Spinal cord (tissue), 10 donors: ENCODE measurements at places on chromosomes 6 and 20.
A peak's percentile ranks its signal among the peaks of the same experiment; 100 is the strongest.

DNA sequence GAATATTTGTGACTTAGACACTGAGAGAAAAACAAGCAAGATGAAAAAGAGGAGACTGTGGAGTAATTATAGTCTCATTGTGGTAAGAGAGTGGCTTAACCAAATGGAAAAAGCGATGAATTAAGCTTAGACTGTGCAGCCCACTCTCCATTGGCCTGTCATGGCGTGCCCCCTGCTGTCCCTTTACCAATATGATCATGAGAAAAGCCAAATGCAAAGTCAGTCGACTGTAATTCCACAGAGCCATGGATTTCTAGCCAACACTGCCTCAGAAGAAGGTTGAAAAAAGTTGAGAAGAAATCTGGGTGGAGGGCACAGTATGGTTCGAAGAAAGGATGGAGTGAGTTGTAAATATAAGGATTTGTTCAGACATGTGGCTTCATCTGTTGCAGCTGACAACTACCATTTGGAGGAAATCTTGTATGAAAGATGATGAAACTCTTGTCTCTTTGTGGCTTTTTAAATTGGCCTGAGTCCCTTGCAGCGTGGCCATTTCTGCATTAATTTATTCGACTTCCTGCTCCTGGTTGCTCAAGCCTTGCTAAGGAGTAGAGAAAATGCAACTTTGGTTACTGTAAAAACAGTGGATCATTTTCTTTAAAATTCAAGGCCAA is 251.4 kb downstream of the DOK5 start:
- DNase-seq: no peak

- DNase-seq: no peak
Observed at GRCh38 chr6:100484474-100484873, 19.8 kb upstream of the SIM1 start.

- DNase-seq: no peak
Observed at GRCh38 chr20:57698116-57698866, 11.5 kb downstream of the PMEPA1 start.

GRCh38 chr6:132811276-132811675 is 3.1 kb upstream of the RPS12 start:
- no peak for DNase-seq

DNA sequence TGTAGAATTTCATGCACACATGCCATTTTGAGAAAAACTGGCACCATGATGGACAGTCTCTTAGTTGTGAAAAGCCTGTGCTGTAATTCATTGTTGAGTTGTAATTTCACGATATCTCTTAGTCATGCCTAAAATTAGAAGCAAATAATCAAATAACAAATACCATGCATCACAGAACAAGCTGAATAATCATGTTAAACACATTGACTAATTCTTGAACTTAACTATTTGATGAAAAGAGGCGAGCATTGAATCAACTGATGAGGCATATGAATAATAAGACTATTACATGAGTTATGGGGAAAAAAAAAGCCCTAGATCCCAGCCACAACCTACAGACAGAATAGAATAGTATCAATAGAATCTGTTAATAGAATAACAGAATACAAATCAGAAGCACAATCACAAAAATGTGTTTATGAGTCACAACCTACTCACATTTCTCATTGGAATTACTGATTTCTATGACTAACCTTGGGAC is 14.2 kb upstream of the RNF217 start:
- no peak for DNase-seq

DNA sequence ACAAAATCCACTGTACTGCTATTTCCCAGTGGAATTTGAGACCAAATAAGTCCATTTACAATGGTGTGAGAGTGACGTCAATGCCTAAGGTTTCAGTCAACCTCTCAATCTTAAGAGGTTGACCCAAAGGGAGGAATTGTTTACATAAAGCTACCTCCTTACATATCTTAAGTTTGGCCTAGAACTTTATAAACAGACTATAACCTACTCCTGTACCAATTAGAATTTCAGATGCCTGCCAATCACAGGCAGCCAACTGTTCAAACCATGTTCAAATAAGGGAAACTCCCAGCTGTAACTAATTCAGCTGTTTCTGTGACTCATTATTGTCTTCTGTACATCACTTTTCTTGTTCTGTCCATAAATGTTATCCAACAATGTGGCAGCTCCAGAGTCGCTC is 14.5 kb downstream of the LGSN start:
- DNase-seq: no peak

- no peak for DNase-seq
Observed at GRCh38 chr6:8914700-8915099, 479.4 kb upstream of the SLC35B3 start.

DNA sequence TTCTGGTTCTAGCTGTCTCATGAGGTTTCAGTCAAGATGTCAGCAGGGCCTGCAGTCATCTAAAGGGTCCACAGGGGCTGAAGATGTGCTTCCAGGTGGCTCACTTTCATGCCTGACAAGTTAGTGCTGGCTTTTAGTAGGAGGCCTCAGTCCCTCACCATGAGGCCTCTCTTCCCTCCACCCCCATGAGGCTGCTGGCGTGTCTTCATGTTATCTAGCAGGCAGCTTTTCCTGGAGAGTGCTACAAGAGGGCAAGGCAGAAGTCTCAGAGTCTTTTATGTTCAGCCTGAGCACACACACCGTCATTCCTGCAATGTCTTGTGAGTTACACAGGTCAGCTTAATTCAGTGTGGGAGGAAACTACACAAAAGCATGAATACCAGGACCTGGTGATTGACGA is 769.9 kb downstream of the HDGFL1 start:
- no peak for DNase-seq

DNA sequence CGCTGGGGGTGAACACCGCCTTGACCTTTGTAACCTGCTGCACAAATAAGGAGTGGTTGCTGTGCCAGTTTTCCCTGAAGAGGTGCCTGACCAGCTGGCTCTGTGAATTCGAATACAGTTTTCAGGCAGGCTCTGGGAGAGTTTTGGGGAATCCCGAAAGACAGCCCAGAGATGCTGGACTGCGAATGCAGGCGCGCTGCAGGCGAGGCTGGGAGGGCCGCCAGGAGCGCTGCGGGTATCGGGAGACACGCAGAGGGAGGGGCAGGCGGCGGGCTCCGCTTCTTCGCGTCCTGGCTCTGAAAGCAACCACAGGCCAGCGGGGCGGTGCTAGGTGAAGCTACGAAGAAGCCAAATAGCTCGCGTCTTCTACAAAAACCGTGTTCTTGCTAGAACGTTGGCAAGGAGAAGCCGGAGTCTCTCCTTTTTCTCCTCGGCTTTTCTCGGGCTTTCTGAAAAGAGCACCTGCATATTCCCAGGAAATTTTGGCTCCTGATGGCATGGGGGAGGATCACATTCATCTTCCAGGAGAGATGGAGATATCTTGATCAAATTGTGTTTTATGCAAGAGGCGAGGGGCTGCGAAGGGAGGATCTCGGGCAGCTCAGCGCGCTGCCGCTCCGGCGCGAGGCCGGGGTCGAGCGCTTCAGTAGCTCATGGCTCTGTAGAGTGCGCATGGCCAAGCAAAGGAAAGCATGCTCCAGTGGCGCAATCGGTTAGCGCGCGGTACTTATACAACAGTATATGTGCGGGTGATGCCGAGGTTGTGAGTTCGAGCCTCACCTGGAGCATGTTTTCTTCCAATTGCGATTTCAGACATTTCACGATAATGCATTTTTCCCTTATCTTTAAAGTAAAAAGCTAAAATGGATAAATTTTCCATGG is 158.1 kb upstream of the ZNF184 start:
- peak; percentile 63 for DNase-seq

DNA sequence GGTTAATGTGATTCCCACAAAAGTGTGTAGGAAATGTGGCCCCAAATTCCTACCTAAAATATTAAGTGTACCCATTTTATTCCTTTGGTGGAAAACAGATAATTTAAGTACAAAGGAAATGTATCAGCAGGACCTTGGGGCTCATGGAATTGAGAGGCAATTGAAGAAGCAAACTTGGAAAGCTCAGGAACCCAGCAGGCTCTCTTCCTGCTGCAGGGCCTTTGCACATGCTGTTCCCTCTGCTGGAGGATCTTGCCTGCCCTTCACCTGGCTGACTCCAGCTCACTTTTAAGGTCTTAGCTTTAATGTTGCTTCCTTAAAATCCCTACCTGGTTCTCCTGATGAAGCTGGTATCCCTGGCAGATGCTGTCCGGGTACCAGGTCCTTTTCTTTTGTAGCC is 9.8 kb upstream of the BLCAP start:
- no peak for DNase-seq

DNA sequence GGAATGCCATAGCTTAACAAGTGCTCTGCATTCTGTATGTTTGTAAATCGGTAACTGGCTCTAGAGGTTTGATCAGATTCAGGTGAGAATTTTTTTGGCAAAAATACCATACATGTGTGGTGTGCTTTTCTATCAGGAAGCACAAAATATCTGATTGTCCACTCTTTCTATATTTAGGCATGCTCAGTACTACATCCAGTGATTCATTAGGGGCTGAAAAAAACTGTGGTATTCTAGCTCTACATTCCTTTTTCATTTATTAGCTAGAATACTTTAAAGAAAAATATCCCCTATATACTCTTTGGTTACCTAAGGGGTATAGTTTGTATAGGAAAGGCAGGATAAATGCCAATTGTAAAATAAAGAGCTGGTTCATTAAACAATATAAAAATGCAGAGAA is 10.6 kb upstream of the ELOVL2 start:
- no peak for DNase-seq

- no peak for DNase-seq
Observed at GRCh38 chr6:3310703-3311102, 52.0 kb downstream of the PSMG4 start.

GRCh38 chr6:22751223-22751622 is 181.9 kb downstream of the HDGFL1 start:
- DNase-seq: no peak

- no peak for DNase-seq
Observed at GRCh38 chr6:52012582-52012981, 74.8 kb downstream of the PKHD1 start.

- no peak for DNase-seq
Observed at GRCh38 chr6:73823046-73823735, 127.2 kb downstream of the CD109 start.

- DNase-seq: no peak
Observed at GRCh38 chr6:33521489-33522091, 58.5 kb downstream of the BAK1 start.

DNA sequence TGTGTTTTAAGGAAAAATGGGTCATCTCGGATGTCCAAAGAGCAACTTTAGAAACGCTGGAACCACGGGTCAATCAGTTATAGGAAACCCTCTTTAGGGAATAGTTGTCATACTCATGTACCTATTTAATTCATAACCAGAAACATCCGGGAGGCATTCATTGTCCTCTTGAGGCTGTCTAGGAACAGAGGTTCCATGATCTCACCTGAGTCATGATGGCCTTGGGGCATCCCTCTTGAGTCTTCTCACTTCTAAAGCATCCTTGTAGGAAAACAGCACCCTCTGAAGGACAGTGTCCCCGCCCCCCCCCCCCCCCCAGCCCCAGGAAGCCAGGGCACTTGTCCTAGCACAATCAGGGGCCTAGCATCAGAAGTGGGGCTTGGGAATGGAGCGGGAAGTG is 46.3 kb upstream of the CDH4 start:
- no peak for DNase-seq

DNA sequence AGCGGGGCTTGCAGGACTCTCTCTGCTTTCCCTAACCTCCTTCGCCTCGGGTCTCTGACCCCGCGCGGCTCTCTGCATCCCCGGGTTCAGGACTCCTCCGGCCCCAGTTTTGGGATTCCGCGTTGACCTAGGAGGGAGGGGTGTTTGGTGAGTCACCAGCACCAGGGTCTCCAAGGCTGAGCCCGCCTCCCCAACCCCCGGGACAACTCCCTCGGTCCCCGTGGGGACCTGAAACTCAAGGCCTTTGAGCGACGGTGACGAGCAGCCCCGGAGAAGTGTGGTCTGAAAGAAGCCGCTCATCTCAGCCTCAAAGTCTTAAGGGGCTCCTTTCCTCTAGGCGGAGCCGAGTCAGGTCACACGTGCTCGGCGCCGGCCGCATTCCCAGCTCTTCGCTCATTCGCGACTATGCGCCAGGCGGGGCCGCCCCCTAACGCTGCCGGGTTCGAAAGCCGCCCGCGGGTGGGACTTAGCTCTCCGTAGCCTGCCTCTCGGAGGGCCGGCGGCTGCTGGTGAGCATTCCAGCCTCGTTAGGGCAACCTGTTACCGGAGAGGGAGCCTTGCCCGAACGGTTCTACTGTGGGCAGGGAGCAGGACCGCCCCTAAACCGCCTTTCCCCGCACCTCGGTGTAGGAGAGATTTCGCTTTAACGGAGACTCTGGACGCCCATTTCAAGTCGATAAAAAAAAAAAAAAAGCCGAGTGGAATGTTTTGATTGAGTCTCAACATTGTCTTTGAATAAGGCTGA is 3.0 kb upstream of the PRDM13 start:
- DNase-seq: peak; percentile 74

DNA sequence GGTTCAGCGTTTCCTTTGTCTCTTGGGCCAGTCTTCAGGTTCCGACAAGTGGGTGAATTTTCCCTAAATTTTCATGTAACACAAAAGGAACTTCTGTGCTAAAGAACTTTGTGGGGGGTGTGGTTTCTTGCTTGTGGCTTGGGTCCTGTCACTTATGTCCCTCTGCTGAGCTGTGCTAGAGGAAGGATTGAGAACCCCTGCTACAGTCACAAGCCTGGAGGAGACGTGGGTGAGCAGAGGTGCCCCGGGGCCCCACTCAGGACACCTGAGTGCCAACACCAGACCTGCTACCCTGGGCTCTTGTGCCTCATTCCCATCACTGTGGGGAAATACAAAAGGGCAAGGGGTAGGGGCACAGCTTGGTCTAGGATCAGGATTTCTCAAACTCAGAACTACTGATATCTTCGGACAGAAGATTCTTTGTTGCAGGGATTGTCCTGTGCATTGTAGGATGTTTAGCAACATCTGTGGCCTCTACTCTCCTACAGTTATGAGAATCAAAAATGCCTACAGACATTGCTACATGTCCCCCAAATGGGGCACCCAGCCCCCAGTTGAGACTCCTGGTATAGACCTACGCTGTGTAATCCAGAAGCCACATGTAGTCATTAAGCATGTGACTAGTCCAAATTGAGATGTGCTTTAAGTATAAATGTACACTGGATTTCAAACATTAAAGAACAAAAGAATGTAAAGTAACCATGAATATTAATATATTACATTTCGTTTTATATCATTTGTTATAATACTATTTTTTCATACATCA is 128.7 kb downstream of the LY86 start:
- no peak for DNase-seq

DNA sequence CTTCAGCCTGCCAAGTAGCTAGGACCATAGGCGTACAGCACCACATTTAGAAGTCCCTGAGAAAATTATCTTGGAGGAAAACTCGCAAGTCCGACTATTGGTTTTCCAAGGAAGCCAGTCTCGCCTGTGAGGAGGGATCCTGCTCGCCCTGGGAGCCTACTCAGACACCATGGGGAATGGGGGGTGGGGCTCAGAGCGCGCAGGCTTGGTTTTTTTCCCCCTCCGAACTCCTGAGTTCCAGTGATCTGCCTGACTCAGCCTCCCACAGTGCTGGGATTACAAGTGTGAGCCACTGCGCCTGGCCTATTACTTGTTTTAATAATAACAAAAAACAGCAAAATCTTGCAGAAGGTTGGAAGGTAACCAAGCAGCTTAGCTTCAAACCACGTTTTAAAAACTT is 153.7 kb downstream of the OR2B2 start:
- DNase-seq: no peak

DNA sequence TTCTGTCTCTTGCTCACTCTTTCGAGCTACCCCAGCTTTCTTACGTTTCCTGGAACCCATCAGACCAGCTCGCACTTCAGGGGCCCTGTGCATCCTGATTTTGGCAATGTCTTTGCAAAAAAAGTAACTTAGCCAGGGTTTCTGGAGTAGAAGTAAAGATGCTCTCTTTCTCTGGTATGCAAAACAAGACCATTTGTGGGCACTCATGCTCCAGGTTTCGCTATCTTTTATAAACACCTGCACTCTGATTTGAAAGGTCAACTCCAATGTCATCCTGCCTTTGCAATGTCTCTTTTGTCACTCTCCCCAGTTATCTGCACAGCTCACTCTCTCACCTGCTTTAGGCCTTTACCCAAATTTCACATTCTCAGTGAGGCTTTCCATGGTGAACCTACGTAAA is 869.1 kb downstream of the QKI start:
- DNase-seq: no peak
